ENCODE measurements at places on chromosomes 5 and 9. TPM values are rescaled to one million over a fixed set of nuclear protein-coding genes. Genes with fewer than 3 reads are reported as not detected.
A peak's percentile ranks its signal among the peaks of the same experiment; 100 is the strongest.

DNA sequence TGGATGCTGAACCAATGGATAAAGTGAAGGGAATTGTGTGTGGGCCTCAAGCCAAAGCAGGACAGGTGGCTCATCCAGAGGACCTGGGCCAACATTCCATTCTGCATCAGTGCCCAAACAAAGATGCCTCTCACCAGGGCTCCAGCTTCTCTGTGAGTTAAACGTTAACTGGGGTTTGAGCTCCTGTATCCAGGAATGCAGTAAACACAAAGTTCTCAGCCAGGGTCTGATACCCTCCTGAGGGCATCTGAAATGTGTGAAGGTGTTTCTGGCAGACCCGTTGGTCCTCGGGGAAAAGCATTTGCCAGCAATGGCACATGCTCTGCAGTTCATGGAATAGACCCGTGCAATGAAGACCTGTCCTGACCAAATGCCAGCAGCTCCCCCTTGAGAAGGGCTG, 33.9 kb upstream of the AOPEP start:
- DNase-seq, result no peak

- no peak for DNase-seq
These were observed 2.7 kb downstream of the LCN9 start for GRCh38 chr9:135665795-135666189.

DNA sequence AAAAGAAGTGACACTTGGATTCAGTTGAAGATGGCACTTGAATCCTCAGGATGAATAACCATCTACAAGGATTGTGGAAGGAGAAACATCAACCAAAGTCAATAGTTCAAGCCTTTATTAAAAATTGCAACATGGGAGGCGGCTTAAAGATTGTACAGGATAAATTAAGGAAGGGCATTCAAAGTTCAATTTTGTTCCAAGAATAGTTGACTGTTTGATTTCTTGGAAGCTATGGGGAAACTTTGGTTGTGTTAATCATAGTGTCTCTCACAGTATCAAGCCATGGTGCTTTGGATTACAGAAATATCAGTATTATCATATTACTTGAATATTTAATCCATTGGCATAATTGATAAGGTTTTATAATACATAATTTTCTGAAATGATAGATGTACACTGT, 1844.3 kb downstream of the MAT2B start:
- DNase-seq, result no peak

GRCh38 chr9:133248726-133249295, 26.2 kb downstream of the ABO start:
- DNase-seq, result no peak

DNA sequence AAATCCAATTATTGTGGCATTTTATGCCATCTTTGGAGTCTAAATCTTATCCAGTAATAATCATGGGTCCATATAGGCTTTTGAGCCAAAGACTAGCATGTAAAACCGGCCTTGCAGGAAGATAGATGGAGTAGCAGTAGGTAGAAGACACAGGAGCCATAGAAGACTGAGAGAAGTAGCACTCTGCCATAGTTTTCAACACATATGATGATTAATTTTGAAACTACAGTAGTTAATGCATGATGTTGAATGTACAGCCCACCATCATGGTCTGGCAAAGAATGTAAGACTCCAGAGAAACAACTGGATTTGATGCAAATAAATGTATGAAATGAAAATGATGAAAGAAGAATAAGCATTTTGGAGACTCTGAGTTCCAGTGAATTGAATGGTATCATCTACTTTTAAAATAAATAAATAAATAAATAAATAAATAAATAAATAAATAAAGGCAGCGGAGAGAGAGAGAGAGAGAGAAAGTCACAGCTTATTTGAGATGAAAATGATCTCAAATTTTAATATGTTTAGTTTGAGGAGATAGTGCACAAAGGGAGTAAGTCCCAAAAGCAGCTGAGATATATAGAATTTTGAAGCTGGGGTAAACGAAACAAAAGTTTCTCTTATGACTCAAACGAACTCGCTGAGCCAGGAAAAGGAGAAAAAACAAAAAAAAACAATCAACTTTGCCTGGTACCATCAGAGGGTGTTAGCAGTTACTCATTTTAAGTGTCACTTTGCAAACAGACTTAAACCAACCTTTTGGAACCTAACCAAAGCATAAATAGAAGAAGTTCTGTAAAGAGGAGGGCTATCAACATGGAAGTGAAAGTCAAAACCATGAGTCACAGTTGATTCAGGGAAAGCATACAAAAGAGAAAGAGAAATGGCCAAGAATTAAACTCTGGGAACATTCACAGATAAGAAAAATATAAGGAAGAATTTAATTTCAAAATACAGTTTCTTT, 388.7 kb downstream of the CETN3 start:
- peak; percentile 84 for DNase-seq

- no peak for DNase-seq
These were observed 334.5 kb upstream of the IRX4 start for GRCh38 chr5:2217219-2217618.

- DNase-seq, result no peak
These were observed 147.6 kb downstream of the ROR2 start for GRCh38 chr9:91802391-91802790.

GRCh38 chr9:32503008-32503407, 23.0 kb downstream of the RIGI start:
- DNase-seq, result no peak

GRCh38 chr5:124935065-124935464, 188.6 kb upstream of the ZNF608 start:
- no peak for DNase-seq

DNA sequence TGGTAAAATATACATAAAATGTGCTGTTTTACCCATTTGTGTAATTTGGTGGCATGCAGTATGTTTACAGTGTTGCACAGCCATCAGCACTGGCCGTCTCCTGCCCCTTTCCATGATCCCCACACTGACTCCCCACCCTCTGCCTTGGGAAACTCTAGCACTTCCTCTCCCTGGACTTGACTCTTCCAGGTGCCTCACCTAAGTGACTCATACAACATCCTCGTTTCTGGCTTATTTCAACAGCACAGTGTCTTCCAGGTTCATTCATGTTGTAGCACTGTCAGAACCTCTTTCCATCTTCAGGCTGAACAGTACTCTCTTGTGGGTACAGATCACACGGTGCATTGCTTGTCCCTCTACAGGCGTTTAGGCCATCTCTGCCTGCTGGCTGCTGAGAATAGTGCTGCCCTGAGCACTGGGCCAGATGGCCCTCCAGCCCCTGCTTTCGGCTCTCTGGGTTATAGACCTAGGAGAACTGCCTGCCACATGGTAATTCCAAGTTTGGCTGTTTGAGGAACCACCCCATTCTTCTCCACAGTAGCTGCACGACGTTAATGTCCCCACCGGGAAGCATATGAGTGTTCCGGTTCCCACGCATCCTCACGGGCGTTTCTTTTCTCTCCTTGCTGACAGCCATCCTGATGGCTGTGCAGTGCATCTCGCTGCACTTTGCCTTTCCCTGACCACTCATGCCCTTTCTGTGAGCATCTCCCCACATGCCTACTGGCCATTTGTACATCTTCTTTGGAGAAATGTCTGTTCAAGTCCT, 211.8 kb downstream of the FANCC start:
- no peak for DNase-seq

Gene MAP1B
- total RNA-seq, result 35.8 TPM

Gene PCSK1
- 4.6 TPM for total RNA-seq

Gene LOX
- 28.4 TPM for total RNA-seq

Gene IL31RA
- total RNA-seq, result 0.68 TPM

Gene ANKRD33B
- 0.36 TPM for total RNA-seq

Gene PCDHB13
- 2.6 TPM for total RNA-seq

Gene FOXD4L3
- total RNA-seq, result not detected

Gene ANKRD18B
- not detected for total RNA-seq

Data from RPMI7951 (cell line).